ENCODE measurements at places on chromosomes 3 and 15.

GRCh38 chr3:134627831-134628230, 23.0 kb downstream of the KY start:
- no peak for DNase-seq

- no peak for DNase-seq
Measured at GRCh38 chr3:177830411-177830849, 633.1 kb upstream of the TBL1XR1 start.

- DNase-seq = peak; percentile 36
Measured at GRCh38 chr3:186299327-186299726, 62.7 kb downstream of the DGKG start.

GRCh38 chr3:158539414-158540014, 31.5 kb upstream of the MLF1 start:
- DNase-seq = no peak

DNA sequence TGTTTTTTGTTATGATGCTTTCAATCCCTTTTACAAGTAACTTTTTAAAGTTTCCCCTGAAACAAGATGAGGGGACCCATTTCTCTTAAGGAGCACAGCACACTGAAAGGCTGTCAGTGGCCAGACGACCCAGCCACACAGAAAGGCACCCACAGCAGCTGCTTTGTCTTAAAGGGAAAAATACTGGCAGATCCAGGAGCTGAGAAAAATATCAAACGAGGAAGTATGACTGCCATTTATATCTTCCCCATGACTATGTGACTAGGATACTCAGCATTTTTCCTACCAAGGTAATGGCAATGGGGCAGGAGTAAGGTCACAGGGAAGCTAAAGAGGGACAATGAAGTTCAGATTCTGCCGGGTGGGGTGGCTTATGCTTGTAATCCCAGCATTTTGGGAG, 15.9 kb downstream of the ABCC5 start:
- DNase-seq = no peak

- peak; percentile 42 for DNase-seq
Measured at GRCh38 chr3:11717768-11718636, 74.3 kb upstream of the VGLL4 start.

GRCh38 chr15:42133356-42133755, 23.1 kb downstream of the PLA2G4F start:
- no peak for DNase-seq

DNA sequence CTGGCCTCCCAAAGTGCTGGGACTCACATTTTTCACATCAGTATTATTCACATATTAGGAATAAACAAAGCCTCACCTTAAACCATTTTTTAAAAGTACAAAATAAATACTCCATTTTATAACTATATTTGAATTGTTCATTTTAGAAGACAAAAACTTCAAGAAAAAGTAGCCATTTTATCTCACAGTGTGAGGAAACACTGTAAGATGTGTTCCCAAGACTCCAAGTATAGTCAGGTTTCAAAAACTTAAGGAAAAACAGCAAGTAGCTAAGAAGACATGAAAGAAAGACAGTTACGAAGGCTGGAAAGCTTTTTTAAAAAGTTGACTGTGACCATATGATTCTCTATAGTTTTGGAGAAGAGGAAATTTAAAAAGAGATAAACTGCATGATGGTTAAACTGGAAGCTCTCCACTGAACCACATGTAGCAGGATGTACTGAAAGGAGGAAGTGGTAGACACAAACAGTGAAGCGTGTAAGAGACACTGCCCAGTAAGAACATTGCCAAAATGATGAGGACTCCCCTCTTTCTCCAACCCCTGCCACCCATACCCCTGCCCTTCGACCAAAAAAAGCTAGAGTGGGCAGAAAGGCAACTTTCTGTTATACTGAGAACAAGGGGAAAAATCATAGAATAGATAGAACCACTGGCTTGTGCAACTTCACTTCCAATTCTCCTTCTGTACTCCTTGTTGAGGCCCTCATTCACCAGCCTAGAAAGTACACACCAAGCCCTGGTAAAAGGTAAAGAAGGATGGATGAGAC, 6.2 kb upstream of the TMF1 start:
- peak; percentile 30 for DNase-seq
